ENCODE measurements at places on chromosomes 16 and 17. TPM values are rescaled to one million over a fixed set of nuclear protein-coding genes. Genes with fewer than 3 reads are reported as not detected.

The PDE6G gene
- not detected for total RNA-seq

The WSCD1 gene
- 56.7 TPM for total RNA-seq

The CSH2 gene
- not detected for total RNA-seq

The TMC6 gene
- 138 TPM for total RNA-seq

The KCNH4 gene
- total RNA-seq = not detected

The FNDC8 gene
- total RNA-seq = not detected

The TM4SF5 gene
- total RNA-seq = not detected

- no peak for DNase-seq
Observed at GRCh38 chr17:80285237-80285920, 24.7 kb downstream of the RNF213 start.

DNA sequence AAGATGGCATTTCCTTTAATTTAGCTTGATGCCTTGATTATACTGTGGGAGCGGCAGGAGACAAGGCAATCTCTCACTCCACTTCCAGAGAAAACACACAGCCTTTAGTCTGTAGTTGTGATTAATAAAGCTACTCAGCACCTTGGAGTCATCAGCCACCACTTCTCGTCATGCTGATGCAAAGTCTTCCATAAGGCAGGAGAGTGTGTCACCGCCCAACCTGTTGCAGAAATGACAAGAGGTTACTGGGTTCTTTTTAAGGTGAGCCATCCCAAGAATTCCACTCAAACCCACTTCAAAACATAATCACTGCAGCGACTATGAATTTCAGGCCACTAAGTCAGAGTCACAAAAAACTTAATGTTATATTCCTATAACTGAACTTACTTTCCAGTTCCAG is 223.9 kb upstream of the TOX3 start:
- no peak for DNase-seq

- no peak for DNase-seq
Observed at GRCh38 chr16:78386557-78387324, 287.3 kb downstream of the WWOX start.

DNA sequence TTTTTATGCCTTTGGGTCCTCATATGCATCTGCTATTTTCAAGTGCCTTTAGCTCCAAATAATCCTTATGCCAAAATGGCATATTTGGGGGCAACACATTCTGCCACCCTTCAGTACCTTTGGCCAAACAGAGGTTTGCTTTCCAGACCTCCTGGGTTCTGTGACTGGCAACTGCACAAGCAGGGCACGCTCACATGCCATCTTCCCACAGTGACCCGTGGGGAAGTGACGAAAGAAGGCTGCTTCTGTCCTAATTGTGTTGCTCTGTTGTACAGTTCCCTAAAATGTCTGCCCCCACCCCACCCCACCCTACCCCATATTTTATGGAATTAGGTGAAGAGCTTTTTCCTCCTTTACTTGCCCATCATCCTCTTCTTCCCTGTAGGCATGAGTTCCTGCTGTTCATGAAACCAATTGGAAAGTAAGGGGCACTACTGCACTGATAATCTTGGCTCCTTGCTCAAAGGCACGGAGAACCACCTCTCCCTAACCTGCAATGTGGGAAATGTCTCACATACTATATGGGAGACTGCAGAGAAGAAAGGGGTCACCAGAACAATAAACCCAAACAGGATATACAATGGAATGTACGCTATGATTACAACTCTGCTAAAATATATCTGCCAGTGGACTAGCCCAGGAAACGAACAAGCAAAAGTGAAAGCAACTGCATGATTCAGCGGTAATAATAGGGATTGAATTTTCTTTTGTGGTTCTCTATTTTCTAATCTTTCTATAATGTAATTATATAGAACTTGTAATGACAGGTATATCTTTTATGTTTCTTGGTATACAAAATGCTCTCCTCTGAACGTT is 3.3 kb upstream of the SLFN12L start:
- DNase-seq = peak; percentile 6

DNA sequence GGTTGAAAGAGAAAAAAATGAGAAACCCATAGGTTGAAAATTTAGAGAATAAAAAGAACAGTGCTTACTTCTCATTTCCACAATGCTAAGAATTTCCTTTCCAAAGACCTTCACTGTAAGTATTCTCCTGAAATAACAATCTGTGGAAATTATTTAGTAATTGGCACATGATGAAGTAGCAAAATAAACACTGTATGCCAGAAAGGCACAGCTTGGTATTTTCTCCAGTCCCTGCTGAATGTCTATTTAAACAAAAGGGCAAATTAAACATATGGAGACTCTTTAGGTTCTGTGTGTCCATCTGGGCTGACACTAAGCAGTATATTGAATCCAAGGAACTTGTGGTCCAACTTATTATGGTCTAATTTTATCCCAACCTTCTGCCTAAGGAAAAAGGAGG is 46.1 kb downstream of the CHCT1 start:
- no peak for DNase-seq

DNA sequence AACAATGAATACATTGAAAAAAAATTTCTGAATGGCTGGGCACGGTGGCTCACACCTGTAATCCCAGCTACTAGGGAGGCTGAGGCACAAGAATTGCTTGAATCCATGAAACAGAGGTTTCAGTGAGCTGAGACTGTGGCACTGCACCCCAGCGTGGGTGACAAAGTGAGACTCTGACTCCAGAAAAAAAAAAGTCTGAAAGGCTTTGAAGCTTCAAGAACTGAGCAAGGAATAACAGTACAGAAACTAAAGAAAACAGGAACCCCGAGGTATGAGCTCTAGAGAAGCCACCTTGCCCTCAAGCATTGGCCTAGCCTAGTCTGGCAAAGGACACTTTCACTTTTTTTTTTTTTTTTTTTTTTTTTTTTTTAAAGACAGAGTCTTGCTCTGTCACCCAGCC is 45.0 kb downstream of the TEX2 start:
- DNase-seq = no peak

DNA sequence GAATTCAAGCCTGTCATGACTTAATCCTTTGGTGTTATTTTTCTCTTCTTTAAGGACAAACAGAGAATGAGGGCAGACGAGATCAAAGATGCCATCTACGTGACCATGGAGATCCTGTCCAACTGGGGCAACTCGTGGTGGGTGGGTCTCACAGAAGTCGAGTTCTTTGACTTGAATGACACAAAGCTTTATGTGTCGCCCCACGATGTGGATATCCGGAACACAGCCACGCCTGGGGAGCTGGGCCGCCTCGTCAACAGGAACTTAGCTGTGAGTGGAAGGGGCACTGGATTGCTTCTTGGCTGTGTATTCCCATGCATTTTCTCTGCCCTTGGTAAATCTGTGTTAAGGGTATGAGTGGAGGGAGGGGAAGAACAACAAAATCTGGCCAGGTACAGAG is 158.7 kb downstream of the KATNIP start:
- no peak for DNase-seq

DNA sequence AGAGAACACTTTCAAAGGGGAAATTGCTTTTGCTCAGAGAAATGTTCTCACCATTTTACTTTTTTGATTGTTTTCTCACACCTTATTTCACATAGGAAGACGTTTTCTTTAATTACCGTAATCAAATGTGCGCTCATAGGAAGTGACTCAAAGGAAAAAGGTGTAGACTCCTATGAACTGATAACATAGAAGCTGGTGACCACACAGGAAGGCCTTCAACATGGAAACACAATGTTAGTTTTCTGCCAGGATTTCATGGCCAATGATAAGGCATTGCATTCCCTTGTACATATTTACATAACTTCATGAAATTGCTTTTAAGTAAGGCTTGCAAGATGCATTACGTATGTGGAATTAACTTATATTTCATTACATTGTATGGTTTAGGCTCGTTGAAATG is 40.9 kb upstream of the KCNJ16 start:
- no peak for DNase-seq

DNA sequence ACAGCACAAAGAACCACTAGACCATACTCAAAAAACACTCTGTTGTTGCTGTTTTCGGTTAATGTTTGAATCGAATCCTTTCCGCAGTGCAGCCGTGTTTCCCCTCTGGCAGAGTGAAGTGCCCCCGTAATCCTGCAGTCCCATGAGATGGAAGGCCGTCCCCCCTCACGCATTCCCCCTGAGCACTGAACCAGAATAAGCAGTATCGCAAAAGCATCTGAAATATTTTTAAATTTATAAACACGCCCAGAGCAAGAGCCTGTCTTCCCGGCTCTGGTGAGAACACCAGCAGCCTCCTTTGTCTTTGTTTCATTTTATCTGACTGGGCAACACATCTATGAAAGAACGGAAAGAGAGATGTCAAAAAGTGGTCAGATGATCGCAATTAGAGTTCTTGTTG is 121.0 kb upstream of the ADAMTS18 start:
- no peak for DNase-seq

DNA sequence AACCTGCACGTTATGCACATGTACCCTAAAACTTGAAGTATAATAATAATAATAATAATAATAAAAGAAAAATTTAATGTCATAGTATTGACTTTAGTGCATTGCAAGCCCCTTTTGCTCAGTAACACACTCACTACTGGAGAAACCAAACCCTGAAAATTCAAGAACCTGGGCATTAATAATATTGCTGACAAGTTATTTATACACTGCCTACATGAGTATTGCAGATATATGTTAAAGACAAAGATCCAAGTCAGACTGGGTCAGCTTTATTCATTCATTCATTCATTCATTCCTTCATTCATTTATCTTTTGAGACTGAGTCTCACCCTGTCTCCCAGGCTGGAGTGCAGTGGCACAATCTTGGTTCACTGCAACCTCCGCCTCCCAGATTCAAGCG is 1711.2 kb downstream of the TP53TG3F start:
- no peak for DNase-seq

GRCh38 chr16:74439685-74440084 is 18.4 kb upstream of the CLEC18B start:
- DNase-seq = no peak

DNA sequence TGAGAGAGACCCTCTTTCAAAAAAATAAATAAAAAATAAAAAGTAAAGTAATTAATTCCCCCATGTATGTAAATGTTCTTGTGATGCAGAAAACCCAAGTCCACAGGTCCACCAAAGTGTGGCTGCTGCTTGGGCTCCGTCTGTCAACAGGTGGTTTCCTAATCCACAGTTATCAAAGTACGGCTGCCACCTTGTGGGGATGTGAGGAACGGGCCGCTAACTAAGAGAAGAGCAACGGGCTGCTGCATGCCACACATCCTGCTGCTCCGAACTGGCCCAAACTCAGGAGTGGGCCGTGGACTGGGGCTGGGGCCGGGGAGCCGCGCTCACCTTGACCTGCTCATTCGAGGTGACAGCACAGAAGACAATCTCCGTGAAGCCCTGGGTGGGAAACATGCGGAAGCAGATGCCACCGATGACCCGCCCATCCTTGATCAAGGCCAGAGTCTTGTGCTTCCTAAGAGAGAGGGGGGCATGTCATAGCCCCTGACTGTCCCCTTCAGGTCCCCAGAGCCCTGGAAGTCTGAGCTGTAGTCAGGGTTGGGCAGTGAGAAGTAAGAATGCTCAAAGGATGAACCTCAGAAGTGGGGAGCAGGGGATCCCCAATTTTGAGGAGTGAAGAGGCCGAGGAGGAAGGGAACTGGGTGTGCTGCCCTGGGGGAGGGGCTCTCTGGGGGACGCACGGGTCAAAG is 4.3 kb downstream of the KAT2A start:
- DNase-seq = no peak

- DNase-seq = no peak
Observed at GRCh38 chr16:19876501-19877059, 8.1 kb downstream of the GPRC5B start.

DNA sequence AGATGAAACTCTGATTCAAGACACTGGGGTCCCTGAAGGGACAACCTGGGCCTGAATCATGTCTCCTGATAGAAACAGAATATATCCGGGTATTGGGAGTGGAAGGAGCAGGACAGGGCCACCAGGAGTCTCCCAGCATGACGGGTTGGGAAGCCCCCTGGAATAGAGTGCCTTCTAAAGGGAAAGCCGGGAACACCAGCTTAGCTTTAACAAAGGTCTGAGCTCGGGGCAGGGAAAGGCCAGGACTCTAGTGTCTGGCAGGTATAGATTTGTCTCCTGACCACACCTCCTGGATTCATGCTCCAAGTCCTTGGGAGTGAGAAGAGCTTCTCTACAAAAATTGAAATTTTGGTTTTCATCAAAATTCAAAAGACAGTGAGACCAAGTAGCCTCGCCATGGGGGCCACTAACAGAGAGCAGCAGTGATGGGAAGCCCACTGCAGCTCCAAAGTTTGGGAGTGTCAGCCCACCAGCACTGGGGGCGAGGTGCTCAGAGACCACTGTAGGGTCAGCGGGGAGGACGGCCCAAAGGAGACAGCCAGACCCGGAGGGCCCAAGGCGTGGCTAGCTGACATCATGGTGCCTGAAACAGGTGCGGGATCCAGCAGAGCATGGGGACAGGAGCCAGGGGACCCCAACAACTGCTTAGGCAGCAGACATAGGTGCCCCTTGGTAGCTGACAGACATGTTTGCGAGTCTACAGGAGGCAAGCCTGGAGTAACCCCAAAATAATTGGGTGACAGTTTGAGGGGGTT is 81.0 kb downstream of the C16orf78 start:
- DNase-seq = no peak

- DNase-seq = no peak
Observed at GRCh38 chr17:62746941-62747340, 61.2 kb downstream of the MARCHF10 start.

DNA sequence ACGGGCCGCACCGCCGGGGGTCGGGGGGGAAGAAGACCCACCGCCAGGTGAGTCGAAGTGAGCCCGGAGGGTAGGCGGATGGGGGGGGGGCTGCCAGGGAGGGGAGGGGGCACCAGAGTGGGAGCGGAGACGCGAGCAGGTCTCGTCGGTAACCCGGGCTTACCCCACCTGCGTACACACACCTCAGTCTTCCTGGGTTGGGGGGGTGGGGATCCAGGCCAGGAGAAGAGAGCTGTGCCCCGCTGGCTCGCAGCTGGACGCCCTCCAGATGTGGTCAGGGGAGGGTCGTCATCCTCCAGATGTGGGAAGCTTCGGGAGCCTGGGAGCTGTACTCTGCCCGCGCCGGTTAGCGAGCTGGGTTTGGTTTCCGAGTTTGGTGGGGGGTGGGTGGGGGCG is 1.2 kb downstream of the CACNA1G start:
- no peak for DNase-seq

GRCh38 chr16:91484-91883 is 13.5 kb downstream of the MPG start:
- DNase-seq = no peak

DNA sequence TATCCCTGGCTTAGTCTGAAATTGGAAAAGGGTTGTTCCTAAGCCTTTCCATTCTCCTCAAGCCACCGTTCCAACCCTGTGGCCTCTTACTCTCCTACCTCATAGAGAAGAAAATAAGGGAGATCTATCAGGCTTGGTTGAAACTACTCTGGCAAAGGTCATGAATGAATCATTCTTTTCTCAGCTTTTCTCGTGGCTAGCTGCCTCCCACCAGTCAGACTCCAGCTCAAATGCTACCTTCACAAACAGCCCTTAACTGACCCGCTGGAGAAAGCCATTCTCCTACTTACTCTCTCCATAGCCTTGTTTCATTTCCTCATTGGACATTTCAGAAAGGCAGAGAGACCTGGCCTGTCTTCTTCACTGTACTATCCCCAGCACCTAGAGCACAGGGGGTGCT is 8.9 kb downstream of the MYH10 start:
- DNase-seq = no peak

DNA sequence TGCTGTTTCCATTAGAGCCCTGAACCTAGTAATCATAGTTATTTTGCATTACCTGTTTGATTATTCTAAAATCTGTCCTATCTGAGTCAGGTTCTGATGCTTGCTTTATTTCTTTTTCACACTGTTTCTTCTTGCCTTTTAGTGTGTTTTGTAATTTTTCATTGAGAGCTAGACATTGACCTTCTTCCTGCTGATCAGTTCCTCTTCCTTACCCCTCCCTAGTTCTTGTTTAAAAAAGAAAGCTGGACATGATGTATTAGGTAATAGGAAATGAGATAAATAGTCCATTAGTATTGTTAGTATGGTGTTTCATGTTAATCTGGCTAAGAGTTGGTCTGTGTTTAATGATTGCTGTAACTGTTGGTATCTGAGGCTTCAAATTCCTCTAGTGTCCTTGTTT is 13.4 kb downstream of the WWP2 start:
- DNase-seq = no peak

Data from PC-3 (cell line).